Ureter (tissue), 1 donor: ENCODE measurements at places on chromosomes 5 and 9. TPM values are rescaled to one million over a fixed set of nuclear protein-coding genes. Genes with fewer than 3 reads are reported as not detected.

The EPB41L4B gene
- 15.9 TPM for total RNA-seq

The ADCY2 gene
- 13.1 TPM for total RNA-seq

The PLK2 gene
- 74.5 TPM for total RNA-seq

The SLC22A4 gene
- total RNA-seq, result 3.1 TPM

The SLC36A2 gene
- not detected for total RNA-seq

The ALDH1A1 gene
- total RNA-seq, result 18.7 TPM

GRCh38 chr5:136427426-136427825 lies 62.1 kb upstream of the TRPC7 start:
- DNase-seq, result no peak

- no peak for DNase-seq
Measured at GRCh38 chr9:24398466-24398865, 147.2 kb downstream of the IZUMO3 start.

DNA sequence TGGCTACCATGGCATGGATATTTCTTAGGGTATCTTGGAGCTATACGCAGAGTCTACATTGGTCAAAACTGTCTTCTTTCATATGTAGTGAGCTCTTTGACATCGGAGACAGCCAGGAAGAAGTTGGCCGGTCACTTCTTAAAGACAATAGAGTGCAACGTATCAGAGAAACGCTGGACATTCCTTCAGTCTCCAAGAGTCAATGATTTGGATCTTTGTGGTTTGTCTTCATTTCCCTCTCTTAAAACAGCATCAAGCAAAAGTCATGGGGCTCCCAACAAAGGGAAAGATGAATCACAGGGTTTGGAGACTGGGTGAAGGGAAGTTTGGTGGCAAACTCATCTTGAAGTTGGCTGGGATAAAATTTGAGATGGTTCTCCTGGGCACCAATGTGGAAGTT lies 320.1 kb downstream of the AGTPBP1 start:
- no peak for DNase-seq

DNA sequence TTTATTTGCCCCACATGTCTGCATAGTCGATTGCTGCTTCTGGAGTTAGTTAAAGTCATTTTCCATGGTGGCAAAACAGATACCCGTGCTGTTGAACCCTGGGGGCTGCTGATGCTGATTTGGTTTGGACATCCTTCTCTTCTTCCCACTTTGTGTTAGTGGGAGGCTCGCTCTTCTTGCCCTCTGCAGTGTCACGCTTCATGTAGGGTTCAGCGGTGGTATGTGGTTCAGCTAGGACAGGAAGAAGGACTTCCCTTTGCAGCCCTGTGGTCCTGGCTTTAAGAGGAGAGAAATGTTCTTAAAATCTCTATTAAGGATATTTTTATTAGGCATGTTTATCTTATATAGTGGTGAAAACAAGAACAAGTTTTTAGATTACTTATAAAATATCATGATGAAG lies 36.2 kb downstream of the SLC36A1 start:
- no peak for DNase-seq

DNA sequence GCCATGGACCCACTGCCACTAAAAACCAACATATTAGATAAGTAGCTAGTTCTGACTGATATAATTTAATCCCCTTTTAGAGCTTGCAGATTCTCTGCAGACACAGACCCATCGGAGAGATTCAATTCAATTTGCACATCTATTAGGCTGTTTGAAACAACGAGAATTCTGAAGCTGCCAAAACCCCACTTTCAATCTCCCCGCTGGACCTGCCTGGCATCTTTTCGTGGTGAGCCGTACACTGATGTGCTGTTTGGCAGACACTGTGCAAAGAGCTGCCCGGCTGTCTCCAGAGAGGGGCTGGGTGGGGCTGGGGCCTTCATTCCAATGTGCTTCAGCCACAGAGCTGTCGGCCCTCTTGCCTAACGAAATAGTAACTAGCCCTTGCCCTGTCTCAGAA lies 42.1 kb upstream of the FAM240B start:
- no peak for DNase-seq

DNA sequence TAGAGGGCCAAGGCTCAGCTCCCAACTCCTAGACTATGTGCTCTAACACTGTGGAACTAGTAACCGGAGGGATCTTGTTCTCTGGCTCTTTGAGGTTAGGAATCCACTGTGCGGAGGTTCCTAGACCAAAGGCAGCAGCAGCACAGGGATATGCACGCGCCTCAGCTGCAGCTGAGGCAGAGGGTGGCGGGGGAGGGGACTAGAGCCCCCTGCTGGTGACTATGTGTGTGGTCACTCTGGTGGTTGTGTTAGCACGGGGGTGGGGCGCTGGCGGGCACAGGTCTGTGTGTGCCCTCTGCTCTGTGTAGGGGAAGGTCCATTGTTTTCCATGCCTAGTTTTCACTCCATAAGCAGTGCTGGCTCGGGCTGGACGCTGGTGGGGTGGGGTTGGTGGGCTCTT lies 458.0 kb upstream of the IZUMO3 start:
- DNase-seq, result no peak

- no peak for DNase-seq
Measured at GRCh38 chr9:13234932-13235331, 44.6 kb downstream of the MPDZ start.

DNA sequence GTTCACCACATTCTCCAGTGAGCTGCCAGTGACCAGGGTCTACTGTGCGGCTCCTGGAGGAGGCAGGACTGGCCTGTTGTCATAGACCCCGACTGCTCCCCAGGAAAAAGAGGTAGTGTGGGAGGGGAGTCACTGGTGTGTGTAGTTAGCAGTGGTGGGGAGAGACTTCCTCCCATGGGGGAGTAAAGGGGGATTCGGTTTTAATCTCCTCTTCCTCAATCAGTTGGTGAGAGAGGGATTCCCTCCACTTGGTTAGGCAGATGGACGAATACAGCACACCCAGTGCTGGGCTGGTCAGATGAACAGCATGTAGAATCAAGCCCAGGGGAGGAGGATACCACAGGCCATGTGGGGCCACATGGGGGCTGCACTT lies 207.6 kb upstream of the S1PR3 start:
- no peak for DNase-seq

- DNase-seq, result no peak
Measured at GRCh38 chr9:89625721-89626687, 21.2 kb downstream of the GADD45G start.

- no peak for DNase-seq
Measured at GRCh38 chr9:8845808-8846207, 1046.2 kb upstream of the DMAC1 start.

- DNase-seq, result no peak
Measured at GRCh38 chr9:34892886-34893285, 65.2 kb upstream of the PHF24 start.

DNA sequence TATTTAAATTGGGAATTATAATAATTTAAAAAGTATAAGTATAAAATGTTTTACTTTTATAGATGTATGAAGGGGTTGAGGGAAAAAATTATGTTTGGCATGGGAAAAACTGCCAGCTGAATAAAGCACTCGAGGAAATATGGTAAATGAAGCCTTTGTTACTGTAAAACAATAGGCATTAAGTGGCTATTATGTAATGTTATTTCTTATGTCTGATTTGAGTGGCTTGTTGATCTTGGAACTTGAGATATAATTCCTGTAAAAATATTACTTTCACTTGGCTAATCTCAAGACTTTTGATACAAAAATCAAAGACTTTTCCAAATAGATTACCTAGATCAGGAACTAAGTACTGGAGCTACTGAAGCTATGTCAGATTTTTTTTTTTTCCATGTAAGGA lies 182.9 kb downstream of the CD180 start:
- DNase-seq, result no peak

DNA sequence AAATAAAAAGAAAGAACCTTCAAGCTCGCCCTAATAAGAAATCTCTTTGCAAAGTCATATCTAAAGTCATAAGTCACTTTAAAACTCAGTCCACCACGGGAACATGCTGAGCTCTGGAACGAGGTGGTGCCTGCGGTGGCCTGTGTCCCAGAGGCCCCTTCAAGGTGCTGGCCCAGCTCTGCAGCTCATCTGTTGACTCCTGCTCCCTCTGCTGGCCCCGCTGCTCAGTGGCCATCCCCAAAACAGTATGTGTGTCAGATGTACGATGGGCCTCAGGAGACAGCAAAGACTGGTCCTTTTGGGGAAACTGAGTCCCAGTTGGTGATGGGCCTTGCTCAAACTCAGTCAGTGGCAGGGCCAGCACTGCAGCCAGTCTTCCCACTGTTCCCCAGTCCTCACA lies 22.8 kb upstream of the FOXB2 start:
- no peak for DNase-seq

- no peak for DNase-seq
Measured at GRCh38 chr5:142547445-142548380, 138.2 kb downstream of the FGF1 start.

DNA sequence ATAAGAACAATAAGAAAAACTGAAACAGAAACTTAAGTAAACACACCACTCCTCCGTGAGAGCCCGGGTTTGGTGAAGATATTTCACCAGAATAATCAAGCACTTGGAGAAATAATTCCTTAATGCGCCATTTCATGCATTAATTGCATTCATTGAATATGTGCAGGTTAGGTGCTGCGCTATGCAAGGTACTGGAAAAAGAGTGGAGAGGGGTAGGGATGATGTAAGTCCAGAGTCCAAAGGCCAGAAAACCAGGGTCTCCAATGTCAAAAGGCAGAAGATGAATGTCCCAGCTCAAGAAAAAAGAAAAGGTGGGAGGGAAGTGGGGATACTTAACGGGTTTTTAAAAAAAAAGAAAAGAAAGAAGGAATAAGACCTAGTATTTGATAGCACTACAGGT lies 669 bp upstream of the ZFP37 start:
- no peak for DNase-seq

GRCh38 chr5:177313561-177314259 lies 2.0 kb upstream of the MXD3 start:
- no peak for DNase-seq

DNA sequence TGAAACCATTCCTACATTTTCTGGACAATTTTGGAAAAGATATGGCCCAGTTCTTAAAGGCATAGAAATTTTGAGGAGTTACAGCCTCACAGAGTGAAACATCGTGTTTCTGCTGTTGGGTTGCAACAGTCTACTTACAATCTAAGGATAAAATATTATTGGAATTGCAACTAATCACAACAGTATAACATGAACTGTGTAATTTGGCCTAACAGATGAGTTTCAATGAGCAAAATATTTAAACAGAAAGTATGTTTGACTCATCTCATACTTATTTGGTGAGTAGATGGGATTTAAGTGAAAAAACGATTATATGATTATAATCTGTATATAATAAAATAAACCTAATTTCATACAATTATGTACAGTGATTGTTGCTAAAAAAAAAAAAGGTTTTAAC lies 1061.8 kb downstream of the CDH12 start:
- no peak for DNase-seq

- DNase-seq, result no peak
Measured at GRCh38 chr5:137078171-137078665, 420.9 kb downstream of the SPOCK1 start.

DNA sequence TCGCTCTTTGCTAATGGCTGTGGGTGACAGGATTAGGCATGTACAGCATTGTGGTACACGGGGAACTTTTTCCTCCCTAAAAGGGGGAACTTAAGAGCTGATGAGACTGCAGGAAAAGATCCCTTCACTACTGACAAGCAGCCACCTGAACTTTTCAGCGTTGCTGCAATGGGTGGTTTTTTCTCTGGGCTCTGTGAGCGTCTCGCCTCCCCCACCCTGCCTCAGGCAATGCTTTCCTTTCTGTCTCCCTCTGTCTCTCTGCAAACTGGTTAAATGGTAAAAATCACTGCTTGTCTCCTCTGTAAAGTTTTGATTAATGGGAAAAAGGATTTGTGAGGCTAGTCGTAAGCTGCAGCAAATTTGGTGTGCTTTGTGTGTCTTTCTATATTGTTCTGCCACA lies 20.3 kb downstream of the HSD17B3 start:
- DNase-seq, result no peak

DNA sequence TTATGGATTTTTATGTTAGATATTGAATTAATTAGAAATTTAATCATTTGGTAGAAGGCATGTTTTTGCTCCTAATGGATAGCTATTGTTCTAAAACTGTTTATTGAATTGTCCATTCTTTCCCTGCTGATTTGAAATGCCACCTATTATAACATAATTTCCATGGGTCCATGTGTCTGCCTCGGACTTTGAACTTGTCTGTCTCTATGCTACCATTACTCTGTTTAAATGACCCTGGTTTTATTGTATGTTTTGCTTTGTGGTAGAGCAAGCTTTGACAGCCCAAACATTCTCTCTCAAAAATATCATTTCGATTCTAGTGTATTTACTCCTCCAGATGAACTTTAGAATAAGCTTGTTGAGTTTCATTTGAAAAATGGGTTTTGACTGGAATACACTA lies 120.6 kb downstream of the ARHGEF28 start:
- DNase-seq, result no peak

DNA sequence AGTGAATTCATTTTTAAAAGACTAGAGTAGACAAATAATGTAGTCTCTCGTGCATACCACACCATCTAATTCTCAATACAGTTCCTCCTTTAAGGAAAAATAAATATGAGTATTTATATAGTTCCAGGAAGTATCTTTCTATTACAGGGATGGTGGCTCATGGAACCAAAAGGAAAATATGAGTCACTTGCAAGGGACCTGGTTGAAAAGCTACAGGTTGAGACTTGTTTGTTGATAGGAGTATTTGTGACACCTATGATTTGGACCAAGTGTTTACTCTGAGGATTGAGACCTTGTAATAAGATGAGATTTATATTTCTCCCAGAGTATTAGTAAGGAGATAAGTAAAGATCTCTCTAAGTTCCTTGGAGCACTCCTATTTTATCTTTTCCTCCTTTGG lies 67.4 kb downstream of the CDO1 start:
- DNase-seq, result no peak

DNA sequence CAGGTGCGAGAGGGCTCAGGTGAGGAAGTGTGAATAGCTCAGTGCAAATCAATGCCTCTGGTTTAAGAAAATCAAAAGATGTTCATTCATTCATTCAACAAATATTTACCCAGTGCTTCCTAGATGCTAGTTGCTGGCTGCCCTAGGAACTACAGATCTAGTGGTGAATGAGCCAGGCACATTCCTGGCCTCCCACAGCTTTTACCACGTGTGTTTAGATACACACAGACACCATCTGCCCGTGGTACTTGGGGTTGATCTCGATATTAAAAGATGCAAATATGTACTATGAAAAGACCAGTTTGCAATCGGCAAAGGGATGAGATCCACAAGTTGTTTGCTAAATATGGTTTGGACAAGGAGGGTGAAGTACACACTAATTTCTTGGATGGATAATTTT lies 78.2 kb downstream of the GTF3C4 start:
- no peak for DNase-seq
